Endothelial cell (in vitro differentiated cells): ENCODE measurements at places on chromosomes 2 and 18.

GRCh38 chr2:60641811-60642788, 88.6 kb upstream of the BCL11A start:
- peak; percentile 39 for DNase-seq

DNA sequence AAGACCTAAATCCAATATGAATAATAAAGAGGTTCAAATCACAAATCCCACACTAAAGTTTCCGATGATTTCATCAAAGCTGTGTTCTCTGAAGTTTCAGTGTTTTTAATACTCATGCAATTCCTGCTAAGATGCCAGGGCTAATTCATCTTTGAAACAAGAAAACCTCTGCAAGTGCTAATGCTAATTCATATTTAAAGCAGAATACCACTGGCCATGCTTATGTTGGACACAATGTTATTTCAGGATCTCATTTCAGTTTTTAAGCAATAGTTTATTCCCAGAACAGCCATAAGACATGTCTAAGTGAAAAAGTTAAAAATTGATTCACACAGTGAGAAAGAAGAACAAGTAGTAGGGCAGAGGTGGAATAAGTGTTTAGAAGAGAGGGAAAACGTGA, 62.8 kb downstream of the GRB14 start:
- DNase-seq = no peak

DNA sequence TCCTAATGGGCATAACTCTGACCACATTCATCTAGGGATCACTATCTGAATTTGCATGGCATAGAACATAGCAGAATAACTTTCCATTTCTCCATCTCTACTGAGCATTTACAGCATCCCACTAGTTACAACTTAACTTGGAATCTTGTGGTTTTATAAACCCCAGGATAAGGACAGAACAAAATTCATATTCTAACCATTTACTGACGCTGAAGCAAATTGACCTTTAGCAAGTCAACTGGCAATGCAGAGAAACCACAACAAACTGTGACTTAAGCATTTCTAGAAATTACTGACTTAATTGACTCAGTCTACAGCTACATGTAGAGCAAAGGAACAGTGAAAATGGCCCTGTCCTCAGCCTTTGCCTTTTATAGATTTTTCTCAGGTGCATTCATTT, 61.2 kb downstream of the DCC start:
- DNase-seq = no peak

- DNase-seq = no peak
Observed at GRCh38 chr2:223102040-223102400, 50.0 kb downstream of the KCNE4 start.

DNA sequence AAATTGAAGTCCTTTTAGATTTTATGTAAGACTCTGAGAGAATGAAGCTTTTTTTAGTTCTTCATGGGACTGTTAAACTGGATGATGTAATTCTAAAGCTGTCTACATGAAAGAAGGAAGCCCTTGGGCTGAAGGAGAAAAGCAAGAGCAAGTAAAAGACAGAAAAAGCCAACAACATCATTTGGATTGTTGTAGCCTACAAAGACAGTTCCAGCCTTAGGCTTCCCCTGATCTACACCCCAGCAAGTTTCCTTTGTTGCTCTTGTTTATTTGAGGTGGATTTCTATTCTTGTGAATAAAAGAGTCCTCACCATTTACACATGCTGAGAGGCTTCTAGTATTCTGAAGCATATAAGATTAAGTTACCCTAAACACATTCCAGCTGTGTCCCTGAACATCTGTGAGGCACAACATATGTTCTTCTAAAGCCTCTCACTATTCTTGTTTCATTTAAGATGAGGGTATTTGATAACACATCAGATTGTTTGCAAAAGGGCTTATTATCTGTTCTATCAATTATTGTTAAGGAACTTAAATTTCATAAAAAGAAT, 377.8 kb downstream of the LNPK start:
- no peak for DNase-seq

DNA sequence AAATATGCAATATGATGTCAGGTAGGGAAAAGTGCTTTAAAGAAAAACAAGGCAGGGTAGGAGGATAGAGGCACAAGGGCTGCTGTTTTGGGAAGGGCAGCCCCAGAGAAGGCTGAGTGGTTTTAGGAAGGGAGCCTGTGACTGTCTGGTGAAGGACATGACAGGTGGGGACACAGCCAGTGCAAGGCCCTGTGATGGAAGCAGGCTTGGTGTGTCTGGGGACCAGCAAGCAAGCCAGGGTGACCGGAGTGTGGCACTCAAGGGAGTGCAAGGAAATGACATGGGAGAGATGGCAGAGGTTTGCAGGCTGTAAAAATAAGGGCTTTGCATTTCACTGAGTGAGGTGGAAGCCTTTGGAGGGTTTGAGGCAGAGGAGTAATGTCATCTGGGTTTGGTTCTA, 62.0 kb downstream of the LTBP1 start:
- DNase-seq = no peak

GRCh38 chr2:154992826-154993225, 294.3 kb downstream of the KCNJ3 start:
- DNase-seq = no peak

- no peak for DNase-seq
Observed at GRCh38 chr2:6452702-6453481, 412.8 kb downstream of the CMPK2 start.

- no peak for DNase-seq
Observed at GRCh38 chr2:41475959-41476358, 571.9 kb upstream of the PKDCC start.

DNA sequence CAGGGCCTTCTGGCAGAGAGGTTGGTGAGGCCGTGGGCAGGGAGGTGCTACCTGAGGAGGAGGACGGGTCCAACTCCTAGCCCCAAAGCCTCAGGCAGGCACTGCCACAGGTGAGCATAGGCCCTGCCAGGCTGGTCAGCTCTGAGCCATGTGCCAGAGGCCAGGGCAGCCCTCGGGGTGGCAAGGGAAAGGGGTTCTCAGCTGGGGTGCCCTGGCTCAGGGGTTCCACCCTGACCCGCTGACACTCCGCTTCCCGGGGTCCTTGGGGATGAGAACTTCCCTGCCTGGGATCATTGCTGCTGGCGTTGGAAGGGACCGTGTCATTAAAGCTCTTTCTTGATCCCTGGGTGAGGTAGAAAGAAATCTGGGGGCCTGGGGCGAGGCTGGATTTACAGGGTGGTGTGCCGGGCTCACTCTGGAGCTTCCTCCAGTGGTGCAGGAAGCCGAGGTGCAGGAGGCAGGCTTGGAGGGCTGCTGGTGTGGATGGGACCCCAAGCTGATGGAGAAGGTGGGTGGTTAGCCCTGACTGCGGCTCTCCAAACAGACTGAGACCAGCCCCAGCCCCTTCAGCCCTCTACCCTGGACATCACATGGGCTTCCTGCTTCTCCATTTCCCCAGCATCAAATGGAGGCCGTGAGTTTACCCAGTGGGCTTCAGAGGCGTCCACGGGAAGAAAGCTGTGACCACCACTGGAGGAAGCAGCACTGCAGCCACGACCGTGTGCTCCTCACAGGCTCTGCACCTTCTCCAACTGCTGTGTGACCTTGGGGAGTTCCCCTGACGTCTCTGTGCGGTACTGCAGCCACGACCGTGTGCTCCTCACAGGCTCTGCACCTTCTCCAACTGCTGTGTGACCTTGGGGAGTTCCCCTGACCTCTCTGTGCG, 295.2 kb downstream of the NDUFA10 start:
- no peak for DNase-seq

DNA sequence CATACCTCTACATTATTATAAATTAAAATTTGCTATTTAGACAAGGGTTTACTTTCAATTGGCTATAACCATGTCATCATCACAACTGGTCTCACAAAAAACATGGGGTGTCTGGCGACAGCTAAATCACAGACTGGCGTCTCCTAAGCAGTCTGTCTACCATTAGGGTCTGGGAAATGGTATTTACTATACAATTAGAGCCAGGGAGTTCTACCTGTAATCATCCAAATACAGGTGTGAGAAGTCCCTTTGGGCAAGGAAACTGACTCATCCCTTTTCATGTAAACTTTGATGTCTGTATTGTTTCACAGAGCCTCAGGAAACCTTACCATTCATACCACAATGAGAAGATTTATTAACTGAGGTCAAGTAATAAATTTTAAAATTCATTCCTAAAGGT, 126.7 kb downstream of the OLA1 start:
- no peak for DNase-seq
